Kidney tubule cell (primary cell): ENCODE measurements at places on chromosomes 4 and X.

- no peak for DNase-seq
These were observed 6.3 kb upstream of the SORCS2 start for GRCh38 chr4:7186031-7186430.

DNA sequence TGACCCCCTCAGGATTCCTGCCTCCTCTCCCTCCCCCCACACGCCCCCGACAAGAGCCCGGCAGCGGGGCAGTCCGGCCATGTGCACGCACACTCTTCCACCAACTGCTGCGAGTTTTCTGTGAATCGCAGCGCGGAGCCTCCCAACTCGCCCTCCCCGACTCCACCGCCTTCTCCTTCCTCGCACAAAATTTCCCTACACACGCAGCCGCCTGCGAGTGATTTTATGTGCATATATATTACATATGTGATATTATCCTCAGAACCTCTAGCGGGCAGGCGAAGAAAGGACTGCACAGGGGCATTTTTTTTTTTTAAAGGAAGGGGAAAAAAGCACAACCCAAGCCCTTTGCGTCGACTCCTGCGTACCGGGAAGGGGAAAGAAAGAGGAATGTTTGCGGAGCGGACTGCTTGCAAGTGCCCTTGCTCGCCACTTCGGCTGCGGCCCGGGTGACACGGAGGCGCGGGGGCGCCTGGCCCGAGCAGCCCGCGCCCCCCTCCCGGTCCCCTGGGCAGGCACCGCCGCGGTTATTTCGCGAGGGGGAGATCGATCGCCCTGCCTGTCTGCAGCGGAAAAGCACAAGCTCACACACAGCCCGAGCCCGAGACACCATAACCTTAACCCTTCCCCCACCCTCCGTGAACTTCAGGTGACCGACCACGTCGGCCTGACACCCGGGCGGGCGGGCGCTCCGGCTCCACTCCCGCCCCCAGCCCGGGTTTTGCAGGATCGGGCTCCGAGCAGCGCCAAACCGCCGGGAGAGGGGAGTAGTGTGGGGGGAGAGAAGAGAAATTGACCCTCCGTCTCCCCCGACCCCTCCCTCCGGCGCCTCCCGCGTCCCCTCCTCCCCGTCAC, 2.3 kb downstream of the ZNF827 start:
- DNase-seq, result peak; percentile 76

DNA sequence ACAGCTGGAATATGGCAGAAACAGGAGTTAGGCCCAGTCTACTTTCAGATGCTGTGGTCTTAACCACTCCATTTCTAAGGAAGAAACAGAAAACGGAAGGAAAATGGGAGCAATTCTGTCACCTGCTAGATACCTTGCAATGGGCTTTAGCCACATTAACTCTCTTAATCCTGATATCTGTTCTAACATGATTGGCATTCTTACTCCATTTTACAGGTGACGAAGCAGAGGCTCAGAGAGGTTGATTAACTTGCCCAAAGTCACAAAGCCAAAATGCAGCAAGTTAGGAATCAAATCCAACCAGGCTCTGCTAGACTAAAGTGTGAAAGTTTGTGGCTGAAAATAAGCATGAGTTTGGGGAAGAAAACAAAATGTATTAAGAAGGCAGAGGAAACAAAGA, 196.9 kb downstream of the MAML3 start:
- no peak for DNase-seq

GRCh38 chr4:24703298-24703697, 92.1 kb upstream of the SOD3 start:
- no peak for DNase-seq

DNA sequence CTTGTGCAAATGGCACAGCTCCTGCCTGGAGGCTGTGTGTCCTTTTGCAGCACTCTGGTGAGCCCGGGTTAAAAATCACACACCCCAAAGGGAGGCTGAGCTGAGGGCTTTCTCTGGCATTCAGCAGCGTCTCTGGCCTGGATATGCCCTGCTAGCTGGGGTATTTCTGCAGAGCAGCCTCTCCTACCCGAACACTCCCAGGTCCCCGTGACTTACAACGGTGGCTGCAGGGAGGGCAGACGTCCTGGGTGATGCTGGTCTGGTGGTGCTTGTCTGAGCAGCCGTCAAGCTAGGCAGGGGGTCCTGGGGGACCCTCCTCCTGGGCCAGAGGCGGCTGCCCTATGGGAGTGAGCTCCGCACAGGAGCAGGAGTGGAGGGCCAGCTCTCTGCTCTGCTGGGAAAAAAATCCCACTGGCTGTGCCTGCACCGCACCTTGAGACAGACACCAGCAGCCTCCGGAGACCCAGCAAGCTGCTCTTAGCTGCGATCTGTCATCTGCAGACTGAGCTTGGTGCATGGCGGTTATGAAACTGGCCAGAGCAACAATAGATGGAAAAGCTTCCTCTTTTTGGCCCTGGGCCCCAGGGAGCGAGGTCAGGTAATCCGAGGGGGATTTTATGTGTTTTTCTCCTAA, 41.3 kb upstream of the ASMTL start:
- DNase-seq, result no peak

DNA sequence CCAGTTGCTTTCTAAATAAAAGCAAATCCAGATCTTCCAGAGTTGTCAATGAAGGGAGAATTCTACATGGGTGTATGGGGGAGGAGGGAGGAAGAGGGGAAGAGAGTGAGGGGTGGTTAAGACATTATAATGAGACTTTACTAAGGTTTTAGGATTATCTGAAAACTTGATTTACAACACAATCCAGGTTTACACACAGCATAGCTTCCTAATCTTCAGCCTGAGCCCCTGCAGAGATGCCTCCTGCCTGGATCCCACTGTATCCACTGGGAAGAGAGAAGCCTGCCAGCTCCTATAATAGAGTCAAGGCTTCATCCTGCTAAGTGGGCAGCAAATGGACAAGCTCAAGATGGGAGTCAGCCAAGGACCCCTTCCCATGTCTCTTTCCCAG, 85.6 kb upstream of the KIT start:
- no peak for DNase-seq

- no peak for DNase-seq
These were observed 262.8 kb downstream of the DKK2 start for GRCh38 chr4:106773076-106773905.

DNA sequence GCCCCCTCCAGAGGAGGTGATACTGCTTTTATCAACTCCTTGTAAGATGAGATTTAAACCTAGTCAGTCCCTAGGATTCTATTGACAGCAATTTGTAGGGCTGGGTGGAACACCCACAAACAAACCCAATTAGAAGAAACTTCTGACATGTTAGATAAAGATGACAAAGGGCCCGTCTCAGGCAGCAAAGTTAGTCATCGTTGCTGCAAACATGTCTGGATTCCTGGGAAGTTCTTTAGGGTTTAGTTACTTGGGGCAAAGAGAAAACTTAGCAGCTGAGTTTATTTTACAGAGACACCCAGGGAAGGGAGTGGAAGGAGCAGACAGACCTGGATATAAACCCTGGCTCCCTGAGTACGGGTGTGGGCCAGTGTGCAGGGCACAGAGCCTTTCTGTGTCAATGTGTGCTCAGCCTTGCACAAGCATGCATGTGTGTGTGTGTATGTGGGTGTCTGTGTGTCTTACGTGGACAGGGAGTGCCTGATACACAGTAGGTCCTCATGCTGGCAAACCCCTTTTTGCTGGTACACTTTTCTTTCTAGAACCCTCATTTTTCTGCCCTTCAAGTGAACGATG, 130.0 kb upstream of the STX18 start:
- DNase-seq, result no peak

GRCh38 chr4:169984173-169984572, 42.0 kb downstream of the MFAP3L start:
- DNase-seq, result no peak
